ENCODE measurements at places on chromosomes 2 and 18.

DNA sequence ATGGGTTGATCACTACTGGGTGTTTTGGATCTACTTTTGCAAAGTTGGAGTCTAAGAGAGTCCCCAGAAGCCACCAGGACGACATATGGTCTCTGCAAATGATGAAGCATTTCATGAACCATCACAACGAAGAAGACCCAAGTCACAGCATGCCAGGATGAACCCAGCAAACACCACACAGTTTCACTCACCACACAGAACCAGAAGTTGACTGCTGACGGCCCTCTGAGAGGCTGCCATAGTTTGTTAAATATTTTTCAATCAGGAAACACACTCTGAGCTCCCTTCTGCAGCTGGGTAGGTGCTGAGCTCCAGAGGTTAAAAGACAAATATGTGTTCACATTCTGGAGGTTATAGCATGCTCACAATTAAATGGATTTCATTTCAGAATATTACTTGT is 271.4 kb downstream of the DCDC2C start:
- DNase-seq = no peak

DNA sequence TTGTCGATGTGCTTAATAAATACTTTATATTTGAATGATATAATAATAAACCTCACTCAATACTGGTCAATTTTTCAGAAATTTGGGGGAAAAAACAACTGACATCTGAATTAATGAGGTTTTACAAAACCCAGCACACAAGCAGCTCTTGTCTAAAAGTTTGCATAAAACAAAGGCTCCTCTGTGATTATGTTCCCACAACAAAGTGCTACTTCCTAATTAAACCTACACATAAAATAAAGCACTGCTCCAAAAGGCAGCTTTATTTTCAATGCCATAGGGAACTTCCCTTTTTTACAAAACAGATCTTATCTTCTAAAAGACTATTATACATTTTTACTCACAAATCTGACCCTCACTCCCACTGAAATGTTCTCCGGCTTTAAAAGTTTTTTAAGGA is 47.1 kb downstream of the LAMA1 start:
- DNase-seq = no peak

- DNase-seq = no peak
Observed at GRCh38 chr2:239440511-239440959, 39.7 kb upstream of the HDAC4 start.

- DNase-seq = no peak
Observed at GRCh38 chr2:71602581-71602980, 149.2 kb downstream of the DYSF start.

- DNase-seq = peak; percentile 92
Observed at GRCh38 chr2:20609349-20609994, 41.4 kb downstream of the HS1BP3 start.

- peak; percentile 75 for DNase-seq
Observed at GRCh38 chr2:178478439-178479274, at the start of gene FKBP7. Gene FKBP7, minus strand, starts transcription at chr2:178478600. Its CDS starts 101 bp downstream, at chr2:178478499.

GRCh38 chr18:49682173-49682802 is 120.4 kb downstream of the LIPG start:
- DNase-seq = no peak

DNA sequence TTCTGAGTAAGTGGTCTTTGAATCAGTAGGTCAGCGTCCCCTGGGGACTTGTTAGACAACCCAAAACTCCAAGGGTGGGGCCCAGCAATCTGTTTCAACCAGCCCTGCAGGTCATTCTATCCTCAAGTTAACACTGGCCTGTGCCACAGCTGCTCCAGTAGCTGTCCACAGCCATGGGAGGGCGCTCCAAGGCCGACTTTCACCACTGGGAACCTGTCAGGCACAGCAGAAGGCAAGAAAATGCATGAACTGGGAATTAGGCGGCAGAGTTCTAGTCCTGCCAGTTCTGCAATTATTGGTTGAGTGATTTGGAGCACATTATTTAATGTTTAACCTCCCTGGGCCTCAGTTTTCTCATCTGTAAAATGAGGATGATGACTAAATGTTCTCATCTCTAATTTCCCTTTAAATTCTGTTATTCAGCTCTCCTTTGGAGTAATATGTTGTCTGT is 17.4 kb upstream of the MRPL33 start:
- peak; percentile 82 for DNase-seq

GRCh38 chr18:67590571-67591141 is 74.1 kb upstream of the DSEL start:
- DNase-seq = peak; percentile 54

DNA sequence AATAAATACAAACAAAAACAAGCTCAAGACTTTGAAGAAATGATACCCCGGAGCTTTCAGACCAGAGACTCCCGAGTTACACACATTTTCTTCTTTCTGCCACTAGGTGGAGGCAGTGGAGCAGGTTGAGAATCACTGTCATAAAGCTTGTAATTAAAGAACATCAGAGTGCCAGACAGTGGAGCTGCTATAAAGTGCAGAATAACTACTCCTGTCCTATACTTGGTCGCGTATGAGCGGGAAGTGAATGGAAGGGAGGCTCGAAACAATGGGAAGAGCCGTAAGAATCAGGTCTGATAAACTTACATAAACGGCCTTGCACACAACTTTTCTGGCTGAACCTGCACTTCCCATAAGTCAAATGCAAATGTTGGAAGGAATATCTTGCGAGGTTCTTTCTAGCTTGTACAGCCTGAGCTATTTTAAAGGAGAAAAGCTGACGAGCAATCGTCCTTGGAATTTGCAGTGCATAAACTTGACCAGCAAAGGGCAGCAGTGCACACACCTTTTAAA is 189.0 kb downstream of the RPIA start:
- peak; percentile 57 for DNase-seq

All from fibroblast of mammary gland (primary cell).